ENCODE measurements at places on chromosomes 5 and 9. TPM values are rescaled to one million over a fixed set of nuclear protein-coding genes. Genes with fewer than 3 reads are reported as not detected.

GRCh38 chr5:141512911-141513626 is 24.2 kb downstream of the PCDHGC5 start:
- DNase-seq = no peak

DNA sequence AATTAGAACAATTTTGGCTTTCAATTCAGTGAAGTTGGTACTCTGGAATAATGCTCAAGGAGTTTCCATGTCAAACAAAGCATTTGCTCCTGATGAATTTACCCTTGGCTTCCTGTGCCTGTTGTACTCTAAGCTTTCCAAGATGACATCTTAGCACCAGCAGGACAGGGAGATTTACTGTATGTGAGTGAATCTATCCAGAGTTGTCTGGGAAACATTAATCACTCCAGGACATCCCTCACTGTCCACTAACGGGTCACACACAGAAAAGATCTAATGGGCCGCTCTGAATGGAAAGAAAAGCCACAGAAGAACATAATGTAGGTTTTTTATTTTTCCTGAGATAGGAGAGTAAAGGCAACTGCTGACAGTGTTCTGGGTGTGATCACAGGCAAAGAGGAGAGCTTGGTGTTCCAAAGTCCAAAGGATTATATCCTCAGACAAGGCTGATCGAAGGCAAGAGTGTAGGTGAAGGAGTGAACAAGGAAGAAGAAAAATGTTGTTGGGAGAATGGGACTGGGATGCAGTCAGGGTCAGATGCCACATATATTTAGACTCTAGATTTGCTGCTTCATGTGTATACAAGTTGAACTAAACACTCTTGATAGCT is 167.7 kb upstream of the RPS23 start:
- DNase-seq = no peak

DNA sequence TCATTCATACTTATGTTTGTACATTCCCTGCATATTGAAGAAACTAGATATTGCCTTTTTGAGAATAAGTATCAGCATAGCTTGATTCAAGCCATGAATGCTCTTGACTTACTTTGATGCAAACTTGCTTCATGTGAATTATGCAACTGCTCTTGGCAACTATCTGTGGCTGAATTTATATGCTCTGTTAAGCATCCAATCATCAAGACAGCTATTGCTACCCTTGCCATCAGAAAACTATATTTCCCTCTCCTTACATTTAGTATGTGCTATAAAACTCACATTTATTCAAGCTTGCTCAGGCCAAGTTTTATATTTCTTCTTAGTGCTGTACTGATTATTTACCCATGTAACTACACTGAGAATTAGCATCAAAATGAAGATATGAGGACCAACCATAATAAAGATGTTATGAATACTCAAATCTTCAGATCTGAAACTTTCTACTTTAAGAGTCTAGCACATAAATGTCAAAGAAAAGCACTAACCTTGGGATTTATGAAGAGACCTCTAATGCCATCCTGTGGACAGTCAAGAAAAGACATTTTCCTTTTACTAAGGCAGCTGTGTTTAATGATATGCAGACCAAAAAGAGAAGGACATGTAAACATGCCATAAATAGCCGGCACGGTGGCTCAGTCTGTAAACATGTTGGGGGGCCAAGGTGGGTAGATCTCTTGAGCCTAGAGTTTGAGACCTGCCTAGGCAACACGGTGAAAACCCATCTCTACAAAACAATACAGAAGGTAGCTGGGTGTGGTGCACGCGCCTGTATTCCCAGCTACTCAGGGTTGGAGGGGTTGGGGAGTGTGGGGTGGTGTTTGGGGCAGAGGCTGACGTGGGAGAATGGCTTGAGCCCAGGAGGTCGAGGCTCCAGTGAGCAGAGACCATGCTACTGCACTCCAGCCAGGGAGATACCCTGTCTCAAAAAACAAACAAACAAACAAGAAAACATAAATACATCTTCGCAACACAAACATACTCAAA is 267.0 kb upstream of the TYRP1 start:
- DNase-seq = no peak

- no peak for DNase-seq
Observed at GRCh38 chr5:132394667-132395259, 25.3 kb downstream of the SLC22A5 start.

DNA sequence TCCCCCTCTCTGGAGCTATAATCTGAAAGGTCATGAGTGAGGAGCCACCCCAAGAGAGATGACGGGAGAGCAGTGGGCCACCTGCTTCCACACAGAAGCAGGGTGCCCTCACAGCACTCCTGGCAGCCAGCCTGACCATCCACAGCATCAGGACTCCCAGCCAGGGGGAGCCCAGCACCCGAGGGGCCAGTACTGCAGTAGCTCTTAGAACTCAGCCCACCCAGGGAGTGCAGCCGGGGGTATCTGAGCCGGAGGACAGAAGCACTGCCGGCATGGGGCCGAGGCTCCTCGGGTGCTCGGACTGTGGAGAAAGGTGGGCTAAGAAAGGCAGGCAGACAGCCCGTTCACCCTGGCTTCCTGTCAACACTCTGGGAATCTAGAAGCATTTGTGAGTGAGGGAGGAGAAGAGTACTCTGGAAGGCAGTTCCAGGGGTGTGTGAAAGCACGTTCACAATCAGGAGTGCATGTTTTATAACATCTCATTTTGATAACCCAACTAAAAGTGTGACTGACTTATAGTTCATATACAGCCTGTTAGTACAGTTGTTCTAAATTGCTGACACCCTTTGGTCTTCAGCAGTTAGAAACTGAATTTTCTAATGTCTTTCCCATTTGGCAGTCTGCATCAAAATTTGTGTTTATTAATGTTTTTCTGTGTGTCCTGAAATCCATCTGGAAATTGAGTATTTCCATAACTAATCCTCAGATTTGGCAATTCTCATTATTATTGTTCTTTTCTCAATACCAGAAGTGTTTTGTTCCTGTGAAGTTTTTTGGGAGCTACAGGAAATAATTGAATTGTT is 25.9 kb upstream of the ASPN start:
- DNase-seq = no peak

The SARDH gene
- total RNA-seq = 17.7 TPM

The C9 gene
- not detected for total RNA-seq
